ENCODE measurements at places on chromosomes 2 and 18.

DNA sequence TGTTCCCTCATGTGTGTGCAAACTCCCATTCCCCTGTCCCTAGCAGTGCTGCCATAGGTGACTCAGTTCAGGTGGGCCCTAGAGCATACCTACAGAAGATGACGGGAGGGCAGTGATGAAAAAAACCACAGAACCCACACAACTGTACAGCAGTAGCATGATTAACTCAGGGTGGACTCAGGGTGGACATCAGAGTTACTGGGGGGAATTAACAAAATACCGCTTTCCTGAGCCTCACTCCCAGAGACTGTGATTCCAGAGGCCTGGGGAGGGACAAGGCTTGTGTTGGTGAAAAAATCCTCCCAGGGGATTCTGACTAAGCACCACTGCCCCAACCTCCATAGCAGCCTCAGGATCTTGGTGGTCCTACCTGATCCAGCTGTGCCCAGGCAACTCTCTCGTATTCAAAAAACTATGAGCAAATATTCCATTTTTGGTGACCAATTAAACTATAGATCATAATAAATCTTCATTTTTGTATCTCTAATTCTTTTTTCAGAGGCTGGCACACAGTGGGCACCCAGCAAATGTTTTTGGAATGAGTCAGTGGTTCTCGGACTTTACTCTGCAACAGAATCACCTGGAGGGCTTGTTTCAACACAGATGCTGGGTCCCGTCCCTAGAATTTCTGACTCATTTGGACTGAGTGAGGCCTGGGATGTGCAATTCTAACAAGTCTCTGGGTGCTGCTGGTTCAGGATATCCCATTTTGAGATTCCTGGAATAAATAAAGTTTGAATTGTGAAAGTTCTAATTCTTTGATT lies 84.1 kb upstream of the NABP1 start:
- DNase-seq = no peak

DNA sequence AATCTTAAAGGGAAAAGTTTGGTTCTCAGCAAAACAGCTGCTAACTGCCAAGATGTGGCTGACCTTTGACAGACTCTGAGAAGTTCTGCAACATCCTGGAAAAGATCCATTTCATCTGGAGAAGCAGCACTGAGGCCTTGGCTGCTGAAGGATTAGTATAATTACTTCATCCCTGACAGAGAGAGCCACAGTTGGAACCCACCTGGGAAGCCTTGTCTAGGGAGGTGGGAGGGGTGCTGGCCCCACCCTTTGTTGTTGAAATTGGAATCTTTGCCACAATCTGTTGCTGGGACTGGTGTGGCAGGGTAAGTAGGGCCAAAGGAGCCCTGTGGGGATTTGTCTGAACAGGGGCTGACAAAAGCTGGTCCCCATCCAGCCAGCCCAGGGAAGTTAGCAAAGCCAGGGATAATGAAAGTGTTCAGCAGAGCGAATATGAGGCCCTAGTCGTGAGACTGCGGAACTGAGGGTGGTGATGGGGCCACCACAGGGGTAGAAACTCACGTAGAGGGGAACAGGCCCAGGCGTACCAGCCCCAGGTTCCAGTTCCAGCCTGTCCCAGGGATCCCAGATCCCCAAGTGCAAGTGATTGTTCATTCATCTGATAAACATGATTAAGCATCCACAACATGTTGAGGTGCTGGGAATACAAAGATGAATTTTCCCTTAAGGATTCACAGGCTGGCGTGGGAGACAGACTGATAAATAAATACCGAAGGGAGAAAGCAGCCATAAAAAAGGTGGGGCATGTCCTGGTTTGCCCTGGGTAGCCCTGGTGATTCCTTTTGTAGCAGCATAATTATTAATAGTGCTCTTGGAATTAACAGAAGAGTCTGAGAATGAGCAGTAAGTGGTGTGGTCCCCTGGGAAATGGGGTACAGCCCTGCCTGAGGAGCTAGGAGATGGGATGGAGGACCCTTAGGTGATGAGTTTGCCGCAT lies 60.0 kb downstream of the MYO1B start:
- no peak for DNase-seq

- DNase-seq = no peak
Observed at GRCh38 chr2:10196110-10196892, 73.8 kb downstream of the RRM2 start.

DNA sequence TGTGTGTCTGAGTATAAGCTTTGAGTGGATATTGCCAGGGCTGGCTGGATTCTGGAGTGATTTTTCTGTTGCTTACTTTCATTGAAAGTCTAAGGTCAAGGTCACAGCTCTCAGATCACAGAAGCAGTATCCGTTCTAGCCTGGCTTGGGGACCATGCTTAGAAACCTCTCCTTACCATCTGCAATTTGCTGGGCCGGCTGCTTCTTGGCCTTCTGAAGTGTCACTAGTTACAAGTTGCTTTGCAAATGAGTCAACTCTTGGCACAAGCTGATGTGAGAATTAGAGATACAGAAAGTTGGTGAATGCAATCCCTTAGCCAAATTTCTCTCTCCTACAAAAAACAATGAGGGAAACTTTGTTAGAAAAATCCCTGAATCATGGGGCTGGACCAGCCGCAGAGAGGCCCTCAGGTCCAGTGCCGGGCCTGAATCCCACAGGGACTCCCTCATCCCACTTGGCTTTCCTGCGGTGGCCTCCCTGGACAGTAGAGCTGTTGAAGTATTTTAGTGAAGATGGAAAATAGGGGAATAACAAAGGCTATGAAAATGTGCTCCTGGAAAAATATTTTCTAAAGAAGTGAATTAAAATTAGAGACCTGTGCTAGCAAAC lies 92.7 kb upstream of the CNGA3 start:
- no peak for DNase-seq

DNA sequence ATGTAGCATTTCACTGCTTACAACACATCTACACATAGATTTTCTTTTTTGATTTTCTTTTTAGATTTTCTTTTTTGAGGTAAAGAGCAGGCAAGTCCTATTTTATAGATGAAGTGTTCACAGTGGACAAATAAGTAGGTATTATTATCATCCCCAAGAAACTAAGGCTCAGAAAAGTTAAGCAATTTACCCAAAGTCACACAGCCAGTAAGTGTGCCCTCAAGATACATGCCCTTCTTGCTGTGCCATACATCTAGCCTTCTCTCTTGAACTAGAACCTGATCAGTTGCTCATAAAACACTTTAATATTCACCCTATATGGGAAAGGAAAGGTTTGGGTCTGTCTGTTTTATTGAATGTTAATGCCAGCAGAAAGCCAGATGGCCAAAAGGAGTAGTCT lies 50.3 kb downstream of the DAPL1 start:
- no peak for DNase-seq

DNA sequence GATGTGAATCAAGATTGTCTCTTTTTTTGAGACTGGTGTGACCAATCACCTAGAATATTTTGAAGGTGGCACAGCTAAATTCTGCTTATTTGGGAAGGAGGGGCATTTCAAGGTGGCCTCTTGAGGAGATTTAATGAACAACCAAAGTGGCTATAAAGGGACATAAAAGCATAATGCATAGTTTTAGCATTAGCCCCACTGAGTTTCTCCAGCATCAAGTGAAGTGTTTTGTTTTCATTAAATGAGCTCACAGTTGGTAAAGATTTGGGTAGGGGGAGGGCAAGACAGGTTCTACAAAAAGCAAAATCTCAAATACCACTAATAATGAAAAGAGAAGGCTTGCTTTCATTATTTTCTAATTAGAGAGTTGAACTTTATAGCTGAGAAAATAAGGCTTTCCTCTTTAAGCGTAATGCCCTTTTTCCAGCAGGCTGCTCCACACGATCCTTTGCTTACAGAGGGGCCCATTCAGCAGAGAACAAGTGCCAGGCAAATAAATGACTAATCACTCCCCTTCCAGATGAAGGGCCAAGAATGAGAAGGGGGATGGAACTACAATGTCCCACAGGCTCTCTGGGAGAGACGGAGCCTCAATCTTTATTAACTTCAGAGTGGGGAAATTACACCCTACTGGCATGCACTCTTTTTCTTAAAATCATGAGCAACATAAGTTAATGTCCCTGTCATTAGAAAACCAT lies 35.9 kb downstream of the LHCGR start:
- no peak for DNase-seq

DNA sequence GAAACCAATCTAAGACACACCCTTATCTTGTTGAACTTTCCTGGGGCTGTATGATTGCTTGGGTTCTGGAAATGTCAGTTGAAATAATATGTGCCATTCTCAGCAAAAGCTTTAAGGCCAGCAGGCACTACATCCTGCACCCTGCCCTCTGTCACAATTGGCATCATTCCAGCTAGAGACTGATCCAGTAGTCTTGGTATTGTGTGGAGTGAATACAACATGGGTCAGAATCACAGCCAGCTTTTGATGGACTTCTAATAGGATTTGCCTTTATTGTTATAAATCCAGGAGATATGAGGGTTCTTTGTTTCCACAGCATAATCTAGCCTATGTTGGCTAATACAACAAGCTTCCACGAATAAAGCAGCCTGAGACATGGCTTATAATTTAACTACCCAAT lies 617.0 kb upstream of the CDH2 start:
- DNase-seq = no peak

- no peak for DNase-seq
Observed at GRCh38 chr18:37611614-37612279, 46.1 kb upstream of the CELF4 start.

DNA sequence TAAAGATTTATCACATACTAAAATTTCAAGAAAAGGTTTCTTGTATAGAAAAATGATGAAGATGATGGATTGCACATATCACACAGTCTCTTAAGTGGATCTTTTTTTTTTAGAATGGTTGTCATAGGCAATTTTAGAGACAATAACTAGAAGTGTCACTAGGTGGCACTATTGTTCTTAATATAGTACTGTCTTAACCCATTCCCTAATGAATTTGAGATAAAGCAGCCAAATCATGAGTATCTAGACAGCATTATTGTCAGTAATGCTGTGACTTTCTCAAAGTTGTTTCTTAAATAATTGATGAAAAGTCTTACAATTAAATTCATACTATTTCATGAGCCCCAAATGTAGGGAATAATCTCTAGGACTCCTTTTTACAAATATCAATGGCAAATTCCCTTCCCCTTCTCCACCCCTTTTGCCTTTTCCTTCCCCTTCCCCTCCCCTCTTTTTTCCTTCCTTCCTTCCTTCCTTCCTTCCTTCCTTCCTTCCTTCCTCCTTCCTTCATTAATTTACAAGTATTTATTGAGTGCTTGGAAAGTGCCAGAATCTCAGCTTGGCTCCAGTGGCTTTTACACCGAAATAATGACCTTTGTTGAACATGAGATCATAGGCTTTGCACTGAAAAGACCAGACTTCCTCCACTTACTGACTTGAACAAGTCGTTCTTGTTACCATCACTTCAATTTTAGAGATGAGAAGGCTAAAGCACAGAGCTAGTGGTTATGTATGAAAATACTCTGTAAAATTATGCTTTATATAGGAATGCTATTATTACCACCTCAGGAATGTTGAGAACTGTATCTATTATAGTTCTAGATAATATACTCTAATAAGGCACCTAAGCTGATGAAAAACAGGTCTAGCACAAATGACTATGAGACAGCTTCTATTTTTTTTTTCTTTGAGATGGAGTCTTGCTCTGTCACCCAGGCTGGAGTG lies 19.8 kb downstream of the MYL12B start:
- DNase-seq = peak; percentile 79

DNA sequence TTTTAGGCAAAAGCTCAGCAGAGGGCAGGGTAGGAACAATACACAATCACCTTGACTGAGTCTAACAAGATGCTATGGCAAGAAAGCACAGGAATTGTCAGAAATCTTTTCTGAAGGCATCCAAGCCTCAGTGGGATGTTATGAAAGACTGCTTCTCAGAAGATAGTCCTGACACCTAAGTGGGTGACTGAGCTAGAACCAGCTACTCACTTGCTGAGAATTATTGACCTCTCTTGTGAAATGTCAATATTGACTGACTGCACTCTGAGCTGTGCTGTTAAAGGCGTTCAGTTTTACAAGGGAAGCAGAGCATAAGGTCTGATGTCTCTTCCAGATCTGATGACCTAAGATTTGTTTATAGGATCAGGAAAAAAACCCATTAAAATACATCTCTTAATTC lies 46.1 kb downstream of the TACR1 start:
- no peak for DNase-seq

GRCh38 chr18:3605954-3606443 lies 156.0 kb downstream of the TGIF1 start:
- DNase-seq = peak; percentile 66

DNA sequence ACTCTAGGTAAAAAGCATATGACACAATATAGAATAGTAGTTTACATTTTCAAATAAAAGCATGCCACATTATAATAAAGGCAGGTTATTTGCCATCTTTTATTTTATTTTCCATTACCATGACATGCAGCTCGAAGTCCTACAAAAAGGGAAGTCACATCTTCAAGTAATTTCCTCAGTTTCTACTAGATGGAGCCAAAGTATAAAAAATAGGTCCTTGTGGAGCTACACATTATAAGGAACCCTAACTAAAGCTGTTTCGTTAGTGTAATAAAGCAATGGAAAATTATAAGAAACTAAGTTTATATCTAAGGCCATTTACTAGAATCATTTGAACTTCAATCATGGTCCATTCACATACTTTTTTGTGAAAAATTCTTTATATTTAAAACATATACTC lies 674.5 kb downstream of the KCNJ3 start:
- DNase-seq = no peak

Data from CD4-positive, alpha-beta T cell treated with Interleukin-15 for 4 hours (primary cell).